ENCODE measurements at places on chromosomes 7 and 10.

- peak; percentile 49 for DNase-seq
Measured at GRCh38 chr10:110209926-110210673, 2.7 kb downstream of the MXI1 start.

GRCh38 chr10:76432016-76433012, 1000.9 kb downstream of the LRMDA start:
- no peak for DNase-seq

DNA sequence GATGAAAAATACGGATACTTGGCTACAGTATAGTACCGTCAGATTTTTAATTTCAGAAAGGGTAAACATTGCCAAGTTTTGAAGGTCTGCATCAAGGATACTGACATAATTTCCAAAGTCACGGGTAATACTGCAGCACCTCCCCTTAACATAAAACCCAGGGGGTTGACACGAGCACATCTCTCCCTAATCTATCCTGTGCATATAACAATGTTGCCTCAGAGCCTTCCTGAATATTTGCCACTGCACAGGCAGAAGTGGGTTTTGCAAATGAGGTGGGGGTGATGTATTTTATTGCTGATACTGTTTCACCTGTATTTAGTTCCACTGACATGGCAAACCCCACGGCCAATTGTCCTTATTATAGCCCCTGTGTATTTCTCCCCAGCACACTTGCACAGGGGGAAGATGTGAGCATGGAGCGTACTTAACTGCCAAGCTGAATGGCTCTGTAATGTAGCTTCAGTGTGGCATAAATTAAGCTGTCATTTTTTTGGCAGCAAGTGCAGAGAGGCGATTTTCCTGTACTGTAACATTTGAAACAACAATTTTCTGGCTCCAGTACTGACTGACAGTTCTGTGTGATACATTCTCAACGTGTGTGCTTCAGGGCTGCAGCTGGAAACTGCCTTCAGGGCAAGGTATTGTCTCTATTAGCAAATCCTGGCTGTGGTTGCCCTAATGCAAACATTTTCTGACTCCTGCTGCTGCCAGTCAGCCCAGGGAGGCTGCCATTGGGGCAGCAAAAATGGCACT, 299.6 kb upstream of the SP4 start:
- DNase-seq, result no peak

- no peak for DNase-seq
Measured at GRCh38 chr10:58752665-58753064, 240.0 kb downstream of the BICC1 start.

GRCh38 chr10:88515235-88515634, 67.9 kb downstream of the RNLS start:
- no peak for DNase-seq

DNA sequence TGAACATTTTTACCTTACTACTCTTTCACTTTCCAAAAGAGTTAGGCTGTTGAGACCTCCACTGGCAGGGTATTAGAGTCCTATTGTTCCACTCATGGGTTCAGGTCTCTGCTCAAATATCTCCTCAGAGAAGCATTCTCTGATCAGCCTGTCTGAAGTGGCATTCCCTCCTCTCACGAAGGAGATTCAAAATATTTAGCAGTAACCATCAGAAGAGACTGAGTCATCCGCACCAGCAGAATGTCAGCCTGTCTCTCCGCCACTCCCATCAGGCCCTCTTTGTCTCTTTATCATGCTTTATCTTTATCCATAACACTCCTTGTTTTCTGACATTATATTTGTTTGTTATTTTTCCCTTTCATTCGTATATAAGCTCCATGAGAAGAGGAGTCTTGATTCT, 79.1 kb downstream of the AASS start:
- DNase-seq, result no peak

GRCh38 chr10:99784727-99785441, 2.4 kb downstream of the ABCC2 start:
- DNase-seq, result no peak

- DNase-seq, result peak; percentile 40
Measured at GRCh38 chr7:30285067-30285535, 704 bp downstream of the ZNRF2 start.

- no peak for DNase-seq
Measured at GRCh38 chr10:17038627-17039026, 91.0 kb downstream of the CUBN start.

- no peak for DNase-seq
Measured at GRCh38 chr10:54133203-54133602, 667.8 kb downstream of the PCDH15 start.

GRCh38 chr10:31584876-31585275, 265.9 kb downstream of the ZEB1 start:
- no peak for DNase-seq

- DNase-seq, result no peak
Measured at GRCh38 chr10:34760606-34761005, 54.5 kb downstream of the PARD3 start.

DNA sequence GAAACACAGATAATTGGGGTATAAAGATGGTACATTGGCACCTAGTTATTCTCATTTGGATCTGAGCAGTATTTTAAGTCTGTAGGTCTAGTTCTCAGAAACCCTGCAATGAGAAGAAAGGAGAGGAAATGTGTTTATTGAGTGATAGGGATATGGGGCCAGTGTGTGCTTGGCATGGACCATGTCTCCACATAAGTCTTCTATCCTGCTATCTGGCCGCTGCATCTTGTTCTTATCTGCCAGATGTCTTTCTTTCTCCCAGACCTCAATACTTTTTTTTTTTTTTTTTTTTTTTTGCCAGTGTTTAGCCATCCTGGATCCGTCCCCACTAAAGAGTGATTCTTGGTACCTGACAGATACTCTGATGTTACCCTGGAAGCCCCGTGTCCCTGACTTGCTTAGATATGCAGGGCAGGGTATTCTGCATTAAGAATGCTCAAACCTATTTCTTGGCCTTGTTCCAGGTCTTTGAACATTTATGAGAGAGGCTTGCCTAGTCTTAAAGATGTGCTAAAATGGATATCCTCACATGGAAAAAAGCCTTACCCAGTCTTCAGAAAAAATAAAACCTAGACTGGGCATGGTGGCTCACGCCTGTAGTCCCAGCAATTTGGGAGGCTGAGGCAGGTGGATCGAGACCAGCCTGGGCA, 10.0 kb downstream of the MTURN start:
- DNase-seq, result no peak

DNA sequence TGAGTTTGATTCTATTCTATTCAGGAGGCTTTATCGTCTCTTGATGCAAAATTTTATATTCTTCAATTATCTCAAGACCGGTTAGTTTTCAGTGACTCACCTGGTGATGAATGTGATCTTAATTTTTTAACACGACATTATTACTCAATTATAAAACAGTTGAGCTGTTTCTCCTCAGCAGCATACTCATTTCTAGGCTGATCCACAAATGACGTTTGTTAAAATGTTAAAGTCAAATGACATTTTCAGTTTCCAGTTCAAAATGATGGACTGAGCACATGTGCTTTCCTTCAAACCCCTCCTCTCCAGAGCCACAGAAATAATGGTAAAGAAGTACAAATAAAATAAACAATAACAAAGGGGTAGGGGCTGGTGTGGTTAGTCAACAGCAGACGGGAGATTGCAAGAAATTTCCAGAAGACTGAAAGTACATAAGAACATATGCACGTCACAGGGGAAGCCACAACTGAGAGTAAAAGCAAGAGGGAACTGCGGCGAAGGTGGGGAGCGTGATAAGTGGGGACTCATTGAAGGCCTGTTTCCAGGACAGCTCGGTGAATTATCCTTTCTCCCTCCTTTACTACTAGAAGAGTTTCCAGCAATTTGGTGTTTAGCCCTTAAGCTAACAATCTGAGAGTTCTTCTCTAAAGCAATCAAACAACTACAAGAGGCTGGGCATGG, 10.9 kb downstream of the MACROH2A2 start:
- no peak for DNase-seq
